ENCODE measurements at places on chromosomes 16 and 17.

DNA sequence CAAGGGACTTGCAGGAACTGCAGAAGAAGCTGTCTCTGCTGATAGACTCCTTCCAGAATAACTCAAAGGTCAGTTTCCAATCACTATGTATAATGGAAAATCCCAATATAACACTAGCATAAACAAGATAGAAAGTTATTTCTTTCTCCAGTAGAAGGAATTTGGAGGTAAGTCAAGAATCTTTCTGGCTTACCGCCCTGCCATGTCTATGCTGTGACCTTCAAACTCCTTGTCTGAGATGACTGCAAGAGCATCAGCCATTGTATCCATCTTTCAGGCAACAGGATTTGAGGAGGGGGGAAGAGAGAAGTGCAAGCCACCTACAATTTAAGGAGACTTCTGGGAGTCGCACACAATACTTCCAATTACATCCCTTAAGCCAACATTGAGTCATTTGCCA, 2.7 kb downstream of the LDAF1 start:
- no peak for DNase-seq

DNA sequence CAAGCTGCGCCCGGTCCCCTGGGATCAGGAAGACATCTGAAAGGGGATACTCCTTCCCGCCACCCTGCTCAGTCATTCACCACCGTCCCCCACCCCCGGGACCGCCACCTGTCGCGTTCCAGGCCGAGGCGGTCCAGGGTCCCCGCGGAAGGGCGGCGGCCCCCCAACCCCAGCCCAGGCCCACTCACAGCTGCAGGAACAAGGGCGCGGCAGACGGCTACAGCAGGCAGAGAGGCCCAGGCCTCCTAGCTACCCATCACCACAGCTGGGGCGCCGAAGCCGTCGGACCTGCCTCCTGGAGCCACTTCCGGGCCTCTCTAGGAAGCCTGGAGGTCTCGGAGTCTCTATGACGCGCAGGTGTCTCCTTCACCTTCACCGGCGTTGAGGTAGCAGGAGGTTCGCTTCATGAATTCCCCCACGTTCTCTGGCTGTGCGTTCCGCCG, at the start of gene SDR42E1:
TSS of gene SDR42E1 (minus strand) at position 272 of the 443 bp plus-strand sequence. CDS start 10,612 bp downstream, outside the sequence.
- DNase-seq: no peak

DNA sequence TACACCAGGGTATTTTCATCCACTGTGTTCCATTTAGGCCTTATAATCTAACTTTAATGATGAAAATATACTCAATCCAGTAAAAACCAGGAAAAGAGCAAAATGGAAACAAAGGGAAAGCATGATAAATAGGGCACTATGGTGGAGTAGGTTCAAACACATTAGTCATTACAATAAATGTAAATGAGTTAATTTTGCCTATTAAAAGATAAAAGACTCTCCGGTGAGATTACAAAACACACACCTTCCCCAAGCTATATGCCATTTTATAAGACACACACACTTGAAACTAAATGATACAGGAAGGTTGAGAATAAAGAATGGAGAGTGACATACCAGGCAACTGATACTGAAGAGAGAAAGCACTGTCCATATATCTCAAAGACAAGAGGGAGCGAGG, 10.0 kb downstream of the PPL start:
- no peak for DNase-seq

- no peak for DNase-seq
Measured at GRCh38 chr17:8698162-8698971, 46.3 kb downstream of the CCDC42 start.

DNA sequence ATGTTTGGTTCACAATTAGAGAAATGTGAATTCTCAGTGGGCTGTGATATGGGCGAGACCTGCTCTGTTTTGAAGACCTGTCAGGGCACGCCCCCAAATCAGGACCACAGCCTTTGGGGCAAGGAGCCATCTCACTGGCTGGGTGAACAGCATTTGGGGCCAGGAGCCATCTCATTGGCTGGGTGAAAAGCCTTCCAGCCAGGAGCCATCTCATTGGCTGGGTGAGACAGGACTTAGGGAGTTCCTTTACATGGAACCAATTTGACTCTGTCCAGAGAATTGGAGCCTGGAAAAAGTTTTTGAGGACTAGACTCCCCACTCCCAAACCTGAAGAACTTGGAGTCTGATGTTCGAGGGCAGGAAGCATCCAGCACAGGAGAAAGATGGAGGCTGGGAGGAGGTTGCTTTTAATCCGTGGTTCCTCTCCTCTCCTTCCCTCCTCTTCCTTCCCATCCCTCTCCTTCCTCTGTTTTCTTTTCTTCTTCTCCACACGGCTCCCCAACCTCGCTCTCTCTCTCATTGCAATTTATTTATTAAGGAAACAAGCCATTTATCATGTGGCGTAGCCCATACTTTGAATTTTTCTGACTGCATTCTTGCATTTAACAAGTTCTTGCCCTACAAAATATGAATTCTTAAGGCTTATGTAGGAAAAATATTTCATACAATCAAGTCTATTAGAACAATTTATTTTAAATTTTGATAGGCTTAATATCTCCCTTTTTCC, 19.7 kb downstream of the FOXL1 start:
- no peak for DNase-seq

- DNase-seq: no peak
Measured at GRCh38 chr17:2563543-2563942, 29.9 kb upstream of the PAFAH1B1 start.

GRCh38 chr17:44376124-44376523, 12.5 kb upstream of the FAM171A2 start:
- DNase-seq: no peak

DNA sequence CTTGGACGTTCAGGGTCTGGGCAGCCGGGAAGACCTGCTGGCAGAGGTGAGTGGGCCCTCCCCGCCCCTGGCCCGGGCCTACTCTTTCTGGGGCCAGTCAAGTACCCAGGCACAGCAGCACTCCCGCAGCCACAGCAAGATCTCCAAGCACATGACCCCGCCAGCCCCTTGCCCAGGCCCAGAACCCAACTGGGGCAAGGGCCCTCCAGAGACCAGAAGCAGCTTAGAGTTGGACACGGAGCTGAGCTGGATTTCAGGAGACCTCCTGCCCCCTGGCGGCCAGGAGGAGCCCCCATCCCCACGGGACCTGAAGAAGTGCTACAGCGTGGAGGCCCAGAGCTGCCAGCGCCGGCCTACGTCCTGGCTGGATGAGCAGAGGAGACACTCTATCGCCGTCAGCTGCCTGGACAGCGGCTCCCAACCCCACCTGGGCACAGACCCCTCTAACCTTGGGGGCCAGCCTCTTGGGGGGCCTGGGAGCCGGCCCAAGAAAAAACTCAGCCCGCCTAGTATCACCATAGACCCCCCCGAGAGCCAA, 8.6 kb upstream of the ABCC3 start:
- DNase-seq: peak; percentile 40

DNA sequence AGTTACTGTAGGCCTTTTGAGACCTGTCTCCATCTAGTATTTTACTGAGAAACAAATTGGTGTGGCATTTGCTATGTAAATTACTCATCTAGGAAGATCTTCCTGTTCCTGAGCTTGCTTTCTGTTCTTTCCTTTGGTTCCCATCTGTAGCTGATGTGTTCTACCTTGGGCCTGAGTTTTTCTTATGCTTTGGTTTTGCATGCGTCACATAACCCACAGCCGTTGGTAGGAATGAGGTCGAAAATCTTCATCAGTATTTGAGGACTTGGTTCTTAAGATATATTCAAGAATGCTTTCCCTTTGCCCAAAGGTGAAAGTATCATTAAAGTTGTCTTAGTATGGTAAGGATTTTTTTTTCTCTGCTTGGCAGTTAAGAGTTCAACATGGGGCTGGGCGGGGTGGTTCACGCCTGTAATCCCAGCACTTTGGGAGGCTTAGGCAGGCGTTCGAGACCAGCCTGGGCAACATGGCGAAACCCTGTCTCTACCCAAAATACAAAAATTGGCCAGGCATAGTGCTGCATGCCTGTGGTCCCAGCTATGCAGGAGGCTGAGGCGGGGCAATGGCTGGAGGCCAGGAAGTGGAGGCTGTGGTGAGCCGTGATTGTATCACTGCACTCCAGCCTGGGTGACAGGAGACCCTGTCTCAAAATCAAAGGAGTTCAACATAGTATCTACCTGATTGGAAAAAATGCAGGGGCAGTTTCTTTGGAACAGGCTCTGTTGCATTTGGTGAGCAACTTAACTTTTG, 28.8 kb downstream of the IST1 start:
- DNase-seq: no peak

- no peak for DNase-seq
Measured at GRCh38 chr16:81544700-81545271, 100.2 kb downstream of the CMIP start.

DNA sequence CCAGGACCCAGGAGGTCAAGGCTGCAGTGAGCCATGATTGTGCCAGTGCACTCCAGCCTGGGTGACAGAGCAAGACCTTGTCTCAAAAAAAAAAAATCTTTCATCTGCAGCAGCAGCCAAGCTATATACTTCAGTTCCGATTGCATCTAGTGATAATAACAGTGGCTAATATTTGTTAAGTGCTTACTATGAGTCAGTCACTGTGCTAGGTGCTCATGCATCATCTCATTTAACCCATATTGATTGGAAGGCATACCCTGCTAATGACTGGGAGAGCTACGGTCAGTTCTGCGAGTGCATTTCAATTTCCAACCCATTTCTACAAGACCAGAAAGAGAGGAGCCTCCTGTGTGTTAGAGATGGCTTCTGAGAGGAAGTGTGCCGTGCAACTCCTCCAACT, 7.7 kb upstream of the TUBG2 start:
- DNase-seq: no peak

- DNase-seq: no peak
Measured at GRCh38 chr16:79097771-79098170, 502.8 kb downstream of the MAF start.

Data from COLO829 (cell line).